Activated CD4-positive, alpha-beta T cell treated with anti-CD3 and anti-CD28 coated beads, Interleukin-2, amount 50 U/mL, for 4 hours (primary cell): ENCODE measurements at places on chromosomes 7 and 10.

- DNase-seq = no peak
Measured at GRCh38 chr7:43625453-43625852, 42.5 kb downstream of the STK17A start.

DNA sequence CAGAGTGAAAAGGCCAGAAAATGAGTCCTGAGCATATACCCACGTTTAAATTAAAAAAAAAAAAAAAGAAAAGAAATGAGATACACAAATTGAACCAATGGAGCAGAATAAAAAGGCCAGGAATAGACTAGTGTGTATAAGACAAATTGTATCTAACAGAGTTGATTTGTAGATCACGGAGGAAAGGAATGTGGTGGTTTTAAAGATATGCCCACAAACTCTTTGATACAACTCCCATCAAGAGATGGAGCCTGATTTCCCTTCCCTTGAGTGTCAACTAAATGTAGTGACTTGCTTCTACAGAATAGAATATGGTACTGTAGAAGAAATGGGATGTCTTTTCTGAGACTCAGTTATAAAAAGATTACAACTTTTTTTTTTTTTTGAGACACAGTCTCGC is 10.4 kb downstream of the SYPL1 start:
- no peak for DNase-seq

DNA sequence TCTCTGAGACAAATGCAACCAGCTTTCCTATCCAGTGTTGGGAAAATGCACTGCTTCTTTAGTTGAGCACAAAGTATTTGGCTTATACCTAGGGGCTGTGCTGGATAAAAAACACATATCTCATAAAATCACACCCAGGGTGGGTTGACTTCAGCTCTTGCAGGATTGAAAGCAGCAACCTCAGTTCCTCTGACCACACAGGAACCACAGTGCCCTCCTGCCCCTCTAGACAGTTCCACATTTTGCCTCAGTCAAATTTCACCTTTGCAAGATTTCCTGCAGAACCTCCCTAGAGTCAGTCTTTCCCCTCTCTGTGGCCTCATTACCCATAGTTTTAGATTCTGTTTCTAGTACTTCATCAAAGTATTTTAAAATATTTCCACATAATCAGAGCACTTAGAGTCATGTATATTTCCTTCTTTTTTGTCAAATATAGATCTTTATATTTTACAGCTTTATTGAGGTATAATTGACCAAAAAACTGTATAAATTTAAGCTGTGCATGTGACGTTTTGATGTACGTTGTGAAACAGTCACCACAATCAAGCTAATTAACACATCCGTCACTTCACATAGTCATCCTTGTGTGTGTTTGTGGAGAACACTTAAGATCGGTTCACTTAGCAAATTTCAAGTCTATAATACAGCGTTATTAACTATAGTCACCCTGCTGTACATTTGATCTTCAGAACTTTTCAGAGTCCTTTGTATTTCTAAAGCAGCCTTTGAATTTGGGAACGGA is 37.0 kb upstream of the EGR2 start:
- DNase-seq = no peak

DNA sequence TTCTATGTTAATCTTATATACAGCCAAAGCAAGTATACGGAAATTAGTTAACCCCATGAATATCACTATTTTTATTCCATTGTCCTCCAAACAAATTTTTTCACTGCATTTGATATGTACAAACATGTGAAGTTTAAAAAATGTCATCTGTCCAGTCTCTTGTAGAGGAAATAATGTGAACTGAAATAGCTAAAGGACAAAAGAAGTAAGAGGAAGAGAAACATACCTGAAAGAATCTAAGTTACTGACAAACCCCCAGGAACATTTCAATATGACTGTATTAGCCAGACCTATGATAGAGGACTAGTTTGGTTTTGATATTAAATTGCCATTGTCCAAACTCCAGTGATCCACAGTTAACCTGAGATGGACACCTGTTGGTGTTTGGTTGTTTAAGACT is 80.6 kb downstream of the NRCAM start:
- no peak for DNase-seq

DNA sequence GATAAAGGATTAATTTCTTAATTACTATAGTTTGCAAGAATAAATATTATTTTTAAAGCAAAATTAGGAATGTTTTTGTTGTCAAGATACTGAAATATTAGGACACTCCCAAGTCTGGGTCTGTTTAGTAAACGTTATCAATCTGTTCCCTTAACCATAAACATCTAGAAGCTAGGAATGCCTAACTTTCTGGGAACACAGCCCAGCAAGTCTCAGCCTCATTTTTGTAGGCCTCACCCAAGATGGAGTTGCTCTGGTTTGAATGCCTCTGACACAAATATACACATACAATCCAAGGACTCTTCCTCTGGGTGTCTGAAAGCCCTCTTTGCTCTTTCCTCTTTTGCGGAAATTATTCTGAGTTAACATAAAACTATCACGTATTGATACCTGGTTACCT is 487.4 kb upstream of the CELF2 start:
- DNase-seq = no peak

DNA sequence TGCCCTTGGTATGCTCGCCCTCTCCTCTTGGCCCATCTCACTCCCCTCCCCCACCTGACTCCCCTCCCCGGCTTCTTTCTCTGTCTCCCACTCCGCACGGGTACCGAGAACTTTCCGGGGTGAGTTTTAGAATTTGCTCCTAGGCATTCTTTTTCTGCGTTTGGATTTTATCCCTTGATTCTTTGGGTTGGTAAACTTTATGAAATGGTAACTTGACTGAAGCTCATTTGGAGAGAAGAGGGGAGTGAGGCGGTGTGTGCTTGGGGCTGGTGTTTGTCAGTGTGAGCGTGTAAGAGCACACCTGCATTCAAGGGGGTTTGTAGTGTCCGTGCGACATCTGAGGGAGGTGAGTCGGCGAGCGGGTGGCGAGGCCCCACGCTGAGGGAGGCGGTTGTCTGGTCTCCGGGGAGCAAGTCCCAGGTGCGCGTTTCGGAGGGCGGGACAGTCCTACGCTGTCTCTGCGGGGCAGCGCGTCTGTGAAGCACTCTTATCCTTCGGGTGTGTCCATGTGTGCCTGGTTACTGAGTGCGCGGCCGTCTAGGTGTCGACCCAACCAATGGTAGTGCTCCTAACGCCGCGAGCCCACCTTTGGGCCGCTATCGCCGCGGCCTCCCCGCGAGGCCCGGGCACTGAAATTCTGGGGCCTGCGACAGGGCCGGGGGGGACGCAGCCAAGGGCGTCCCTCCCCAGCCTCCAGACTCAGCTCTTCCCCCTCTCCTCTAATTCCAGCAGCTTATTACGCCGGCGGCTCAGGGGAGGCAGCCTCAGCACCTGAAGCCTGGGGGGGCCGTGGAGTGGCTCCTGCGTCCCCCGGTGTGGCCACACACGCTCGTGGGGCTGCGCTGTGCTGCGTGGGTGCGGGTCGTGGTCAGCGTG is 2.6 kb upstream of the ZNF503 start:
- DNase-seq = no peak

DNA sequence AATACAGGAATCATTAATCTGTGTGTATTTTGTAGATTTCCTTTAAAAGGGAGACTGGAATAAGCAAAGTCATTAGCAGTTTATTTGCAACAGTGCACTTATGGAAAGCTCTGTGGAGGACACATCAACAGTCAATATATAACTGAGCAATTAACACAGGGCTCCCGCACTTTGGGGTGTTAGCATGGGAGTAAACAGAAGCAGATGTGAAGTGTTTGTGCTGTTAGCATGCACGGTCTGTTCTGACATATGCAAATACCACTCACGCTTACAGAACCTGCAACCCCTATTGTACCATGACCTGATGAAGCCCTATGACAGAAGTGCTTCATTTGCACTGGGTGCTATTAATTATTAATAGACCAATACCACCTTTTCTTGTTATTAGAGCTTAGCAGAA is 118.9 kb downstream of the PPP1R3A start:
- DNase-seq = no peak

- no peak for DNase-seq
Measured at GRCh38 chr7:13044309-13044708, 356.9 kb downstream of the ARL4A start.

- no peak for DNase-seq
Measured at GRCh38 chr10:110865809-110866482, 5.8 kb upstream of the PDCD4 start.

DNA sequence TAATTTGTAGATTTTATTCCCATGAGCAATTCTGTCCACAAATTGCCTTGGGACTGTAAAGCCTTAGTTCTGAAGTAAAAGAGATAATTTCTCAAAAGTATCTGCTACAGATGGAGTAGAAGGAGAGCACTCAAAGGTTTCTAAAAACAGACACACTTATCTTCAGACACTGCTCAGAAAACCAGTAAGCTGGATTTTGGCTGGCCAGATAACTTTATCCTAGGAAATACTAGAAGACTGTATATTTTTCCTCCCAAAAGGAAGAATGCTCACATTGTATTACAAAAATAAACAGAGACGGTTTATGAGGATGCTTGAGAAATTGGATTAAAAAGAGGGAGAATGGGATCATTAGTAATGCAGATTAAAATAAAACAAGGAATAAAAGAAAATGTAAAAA is 178.0 kb upstream of the IGFBP3 start:
- no peak for DNase-seq

GRCh38 chr7:13898957-13899670 is 90.4 kb downstream of the ETV1 start:
- DNase-seq = no peak

GRCh38 chr7:151304856-151305255 is 36.8 kb upstream of the NUB1 start:
- no peak for DNase-seq

- no peak for DNase-seq
Measured at GRCh38 chr10:88895250-88895649, 15.2 kb downstream of the STAMBPL1 start.

GRCh38 chr10:50576245-50576815 is 47.4 kb downstream of the SGMS1 start:
- no peak for DNase-seq

- DNase-seq = no peak
Measured at GRCh38 chr7:80646083-80646865, 7.8 kb downstream of the CD36 start.

GRCh38 chr10:59887006-59887405 is 19.4 kb downstream of the CCDC6 start:
- DNase-seq = no peak

DNA sequence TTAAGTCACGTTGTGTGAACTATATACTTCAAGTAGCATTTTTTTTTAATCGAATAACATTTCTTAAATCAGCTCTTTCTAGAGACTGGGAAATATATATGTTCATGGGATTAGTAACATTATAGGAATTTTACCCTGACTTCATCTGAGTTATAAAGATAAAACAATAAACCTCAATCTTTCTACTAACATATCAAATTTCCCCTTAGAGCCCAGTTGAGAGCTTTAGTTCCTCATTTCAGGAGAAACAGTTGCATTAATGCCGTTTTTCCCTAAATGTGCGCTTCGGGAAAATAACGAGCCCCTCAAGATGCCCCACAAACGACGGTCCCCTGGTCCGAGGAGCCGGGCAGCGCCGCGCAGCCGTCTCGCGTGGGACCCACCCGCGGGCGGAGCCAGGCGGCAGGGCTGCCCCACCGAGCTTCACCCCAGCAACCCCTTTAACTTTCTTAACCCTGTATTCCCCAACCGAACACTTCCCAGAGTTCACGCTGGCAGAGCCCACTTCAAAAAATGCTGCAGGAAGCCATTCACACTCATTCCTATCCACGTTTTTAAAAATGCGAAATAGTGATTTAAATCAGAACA is 152.5 kb upstream of the YAE1 start:
- DNase-seq = no peak

DNA sequence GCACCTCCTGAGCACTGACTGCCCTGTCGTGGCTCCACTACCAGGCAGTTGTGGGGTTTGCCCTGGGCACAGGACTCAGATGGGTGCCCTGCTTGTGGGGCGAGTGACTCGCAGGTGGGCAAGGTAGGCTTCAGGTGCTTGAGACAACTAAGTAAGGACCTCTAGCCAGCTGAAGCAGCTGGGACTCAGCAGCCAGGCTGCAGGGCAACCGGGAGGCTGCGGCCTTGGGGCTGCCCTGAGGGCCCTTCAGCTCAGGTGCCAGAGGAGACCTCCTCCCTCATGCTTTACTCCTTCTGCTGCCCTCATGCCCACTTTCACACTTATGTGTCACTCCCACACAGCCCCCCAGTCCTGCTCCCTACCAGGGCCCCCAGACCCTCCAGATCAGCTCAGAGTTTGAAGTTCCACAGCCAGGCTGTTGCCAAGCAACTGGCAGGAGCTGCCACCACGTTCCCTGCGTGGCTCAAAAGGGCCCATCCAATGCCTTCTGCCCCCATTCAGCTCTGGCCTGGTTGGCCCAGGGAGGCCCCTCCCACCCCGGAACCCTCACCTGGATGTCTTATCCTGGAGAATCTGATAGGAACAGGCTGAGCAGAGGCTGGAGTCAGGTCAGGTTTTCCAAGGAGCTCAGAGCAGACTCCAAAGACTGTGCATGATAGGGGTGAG is 10.0 kb downstream of the TLX1 start:
- no peak for DNase-seq

DNA sequence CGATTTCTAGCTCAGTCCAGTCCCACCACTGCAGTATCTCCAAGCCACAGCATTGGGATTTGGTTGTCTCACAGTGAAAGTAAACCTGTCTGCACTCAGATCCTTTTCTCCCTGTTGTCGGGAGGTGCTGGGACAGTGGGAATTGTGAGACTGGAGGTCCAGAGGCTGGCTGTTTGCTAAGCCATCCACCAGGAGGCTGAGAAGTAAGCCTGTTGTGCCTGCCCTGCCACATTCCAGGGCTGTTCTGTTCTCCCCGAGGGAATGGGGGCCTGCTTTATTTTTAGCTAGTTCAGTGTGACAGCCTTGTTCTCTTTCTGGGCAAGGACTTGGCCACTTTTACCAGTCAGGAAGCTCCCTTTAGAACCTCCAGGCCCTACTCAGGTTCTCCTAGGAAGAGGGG is 54.9 kb downstream of the HK1 start:
- no peak for DNase-seq

DNA sequence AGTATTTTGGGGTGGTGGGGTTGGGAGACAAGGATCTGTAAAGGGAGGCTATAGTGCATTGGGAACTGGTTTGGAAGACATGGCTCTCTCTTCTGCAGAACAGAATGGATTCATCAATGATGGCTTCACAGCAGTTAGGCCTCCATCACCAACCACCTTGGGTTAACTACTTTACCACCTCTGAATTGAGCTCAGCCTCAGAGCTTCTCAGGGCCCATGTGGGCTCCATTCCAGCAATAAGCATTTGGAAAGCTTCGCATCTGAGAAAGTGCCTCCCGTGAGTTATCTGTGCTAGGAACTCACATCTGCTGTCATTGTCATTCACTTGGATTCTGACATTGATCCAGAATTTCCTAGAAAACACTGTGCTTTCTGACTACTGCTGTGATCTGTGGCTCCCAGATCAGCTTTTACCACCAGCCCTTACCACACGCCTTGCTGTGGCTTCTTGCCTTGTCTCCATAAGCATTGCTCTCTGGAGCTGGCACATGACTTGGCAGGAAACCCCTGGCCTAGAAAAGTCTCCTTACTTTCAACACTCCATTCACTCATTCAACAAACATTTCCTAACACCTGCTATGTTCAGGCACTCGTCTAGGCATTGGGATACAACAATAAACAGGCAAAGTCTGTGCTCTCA is 70.7 kb upstream of the ADO start:
- DNase-seq = no peak

GRCh38 chr7:136016649-136017395 is 39.7 kb upstream of the MTPN start:
- no peak for DNase-seq

GRCh38 chr10:3331690-3332230 is 159.2 kb upstream of the PITRM1 start:
- no peak for DNase-seq
